Mesothelial cell of epicardium (in vitro differentiated cells): ENCODE measurements at places on chromosomes 5 and 9.

DNA sequence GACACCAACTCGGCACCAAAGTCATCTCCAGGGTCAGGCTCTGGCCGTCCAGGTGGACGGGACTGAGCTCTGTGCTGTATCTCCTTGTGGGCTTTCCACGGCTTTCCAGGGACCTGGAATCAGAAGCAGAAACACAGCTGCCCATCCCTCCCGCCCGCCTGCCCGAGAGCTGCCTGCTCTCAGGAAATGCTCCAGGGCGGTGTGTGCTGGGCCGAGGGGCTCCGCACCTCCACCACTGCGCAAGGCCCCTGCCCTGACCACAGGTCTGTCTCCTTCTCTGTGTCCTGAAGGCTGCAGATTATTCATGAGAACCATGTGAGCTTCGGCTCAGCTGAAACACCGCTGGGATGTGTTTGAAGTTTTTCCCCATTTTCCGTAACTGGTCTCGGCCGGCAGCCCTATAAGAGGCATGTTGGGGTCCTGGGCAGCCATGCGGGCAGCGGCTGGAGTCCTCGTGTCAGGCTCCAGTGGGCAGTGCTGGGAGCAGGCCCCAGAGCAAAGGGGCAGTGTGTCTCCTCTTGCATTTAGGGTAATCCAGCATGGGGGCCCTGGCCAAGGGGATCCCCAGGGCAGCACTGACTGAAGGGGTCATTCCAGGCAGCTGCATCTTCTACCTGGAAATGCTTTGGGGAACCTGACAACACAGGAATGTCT is 22.8 kb downstream of the NKD2 start:
- DNase-seq = no peak

DNA sequence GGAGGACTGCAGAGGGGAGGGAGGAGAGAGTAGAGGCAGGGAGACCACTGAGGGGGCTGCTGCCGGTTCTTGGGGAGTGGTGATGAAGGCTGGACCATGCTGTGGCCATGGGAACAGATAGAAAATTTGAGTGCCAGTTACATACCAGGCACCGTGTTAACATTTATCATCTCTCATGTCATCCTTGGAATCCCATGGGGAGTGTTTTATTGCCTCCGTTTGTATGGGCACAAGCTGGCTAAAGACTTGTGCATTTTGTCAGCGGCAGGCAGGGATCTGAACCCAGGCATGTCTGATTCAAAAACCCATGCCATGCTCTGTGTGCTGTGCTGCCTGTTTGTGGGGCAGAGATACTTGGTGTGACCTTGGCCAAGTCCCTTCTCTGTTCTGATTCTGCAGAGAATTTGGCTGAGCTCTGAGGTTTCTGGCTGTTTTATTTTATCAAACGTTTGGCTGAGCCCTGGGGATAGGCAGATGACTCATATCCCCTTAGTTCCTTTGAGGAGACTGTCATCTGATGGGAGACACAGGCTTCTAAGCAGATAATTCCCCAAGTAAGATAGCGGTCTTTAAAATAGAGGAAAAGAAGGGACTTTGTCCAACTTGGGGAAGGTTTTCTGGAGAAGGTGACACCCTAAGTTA is 22.2 kb downstream of the COL27A1 start:
- no peak for DNase-seq

DNA sequence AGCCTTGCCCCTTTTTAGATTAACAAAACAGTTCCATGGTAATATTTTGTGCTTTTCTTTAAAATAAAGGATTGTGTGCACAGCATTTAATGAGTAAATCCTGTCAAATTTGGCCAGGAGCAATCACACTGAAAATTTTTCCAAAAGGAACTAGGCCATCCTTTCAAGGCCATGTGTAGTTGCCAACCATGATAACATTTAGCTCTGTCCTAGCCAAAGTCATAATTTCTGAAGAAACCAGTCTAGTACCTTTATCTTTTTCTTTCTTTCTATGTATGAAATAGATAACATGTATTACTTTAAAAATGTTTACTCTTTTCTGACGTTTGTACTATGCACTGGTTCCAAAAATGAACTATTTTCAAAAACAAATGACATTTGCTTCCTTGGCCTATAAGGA is 143.7 kb downstream of the PBX3 start:
- no peak for DNase-seq

DNA sequence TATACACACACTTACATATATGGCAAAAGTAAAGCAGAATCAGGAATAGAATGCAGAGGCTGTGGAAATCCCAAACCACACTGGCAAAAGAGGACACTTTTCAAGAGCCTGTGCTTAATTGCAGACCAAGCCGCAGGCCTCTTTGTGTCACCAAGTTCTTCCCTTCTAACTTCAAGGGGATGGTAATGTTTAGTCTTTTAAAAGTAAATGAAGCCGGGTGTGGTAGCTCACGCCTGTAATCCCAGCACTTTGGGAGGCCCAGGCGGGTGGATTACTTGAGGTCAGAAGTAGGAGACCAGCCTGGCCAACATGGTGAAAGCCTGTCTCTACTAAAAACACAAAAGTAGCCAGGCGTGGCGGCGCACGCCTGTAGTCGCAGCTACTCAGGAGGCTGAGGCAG is 28.7 kb downstream of the ROR2 start:
- no peak for DNase-seq

- no peak for DNase-seq
These were observed 134.1 kb upstream of the RAPGEF1 start for GRCh38 chr9:131873891-131874440.

GRCh38 chr5:100600298-100600994 is 65.3 kb downstream of the FAM174A start:
- DNase-seq = no peak

DNA sequence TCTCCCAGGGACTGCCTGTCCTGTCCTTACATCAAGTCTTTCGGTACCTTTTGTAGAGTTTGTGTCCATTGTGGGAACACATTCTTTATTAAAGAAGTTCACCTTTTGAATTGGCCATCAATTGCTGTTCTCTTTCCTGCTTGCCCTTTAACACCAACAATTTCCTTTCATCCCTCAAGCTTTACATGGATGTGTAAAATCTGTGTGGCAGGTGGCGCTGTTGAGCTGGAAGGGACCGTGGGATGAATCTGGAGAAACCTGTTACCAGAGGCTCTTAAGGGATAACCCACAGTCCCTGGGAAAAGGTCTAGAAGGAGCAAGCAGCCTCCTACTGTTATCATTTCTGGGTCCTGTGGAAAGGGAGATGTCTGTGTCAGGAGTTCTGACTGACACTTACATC is 7.9 kb upstream of the ZFP62 start:
- peak; percentile 87 for DNase-seq

- DNase-seq = no peak
These were observed 10.9 kb downstream of the SLC12A7 start for GRCh38 chr5:1100664-1101574.
